ENCODE measurements at places on chromosomes 1 and 21. TPM values are rescaled to one million over a fixed set of nuclear protein-coding genes. Genes with fewer than 3 reads are reported as not detected.

- no peak for DNase-seq
- no peaks in the 10 kb centered on the region for H3K4me1 ChIP-seq
- no peaks in the 10 kb centered on the region for H3K27me3 ChIP-seq
Observed at GRCh38 chr1:180352021-180352420, 122.0 kb downstream of the LHX4 start.

Gene SYNC
- not detected for total RNA-seq

GRCh38 chr1:64898107-64898861 is 68.1 kb downstream of the JAK1 start:
- H3K27ac ChIP-seq, result no peak overlapping the region
- no peaks in the 10 kb centered on the region for H3K27me3 ChIP-seq
- peaks cover 3% of the 10 kb centered on the region for H3K36me3 ChIP-seq
- H3K4me1 ChIP-seq, result peaks cover 47% of the 10 kb centered on the region
- no peak for DNase-seq
- H3K4me3 ChIP-seq, result no peak overlapping the region

Gene RORC
- total RNA-seq, result 1.3 TPM

GRCh38 chr1:242828828-242829227 is 304.3 kb upstream of the PLD5 start:
- DNase-seq, result no peak
- H3K27ac ChIP-seq, result no peak overlapping the region
- no peaks in the 10 kb centered on the region for H3K36me3 ChIP-seq
- no peak overlapping the region for H3K4me3 ChIP-seq
- no peaks in the 10 kb centered on the region for H3K4me1 ChIP-seq

Gene DYNLT5
- total RNA-seq, result not detected

Gene OR2T11
- not detected for total RNA-seq

Gene TEKT2
- total RNA-seq, result not detected

GRCh38 chr21:44534688-44535087 is 5.3 kb downstream of the KRTAP10-1 start:
- no peak for DNase-seq
- no peaks in the 10 kb centered on the region for H3K4me1 ChIP-seq
- peaks cover 2% of the 10 kb centered on the region for H3K27me3 ChIP-seq
- no peak overlapping the region for H3K4me3 ChIP-seq

Gene OLFML3
- total RNA-seq, result 0.29 TPM

Gene SLC25A33
- total RNA-seq, result 7.7 TPM

DNA sequence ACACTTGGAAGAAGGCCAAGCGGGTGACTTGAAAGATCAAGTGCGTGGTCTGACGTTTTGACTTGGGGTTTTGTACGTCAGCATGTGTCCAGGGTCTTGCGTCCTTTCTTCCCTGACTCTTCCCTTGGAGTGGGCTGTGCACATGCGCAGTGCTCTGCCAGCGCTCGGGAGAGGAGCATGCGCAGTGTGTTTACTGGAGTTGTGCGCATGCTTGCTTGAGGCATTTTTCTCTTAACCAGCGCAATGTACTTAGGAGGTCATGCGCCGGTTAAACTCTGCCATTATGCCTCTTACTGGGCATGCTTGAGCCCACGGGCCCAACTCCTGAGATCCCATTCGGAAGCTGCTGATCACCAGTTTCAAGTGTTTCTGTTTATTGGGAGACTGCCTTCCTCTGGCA is 242.5 kb upstream of the AJAP1 start:
- no peaks in the 10 kb centered on the region for H3K27me3 ChIP-seq
- no peak overlapping the region for H3K4me3 ChIP-seq
- DNase-seq, result no peak
- H3K4me1 ChIP-seq, result no peaks in the 10 kb centered on the region
- no peaks in the 10 kb centered on the region for H3K36me3 ChIP-seq

- H3K4me1 ChIP-seq, result no peaks in the 10 kb centered on the region
- no peak overlapping the region for H3K27ac ChIP-seq
- no peaks in the 10 kb centered on the region for H3K27me3 ChIP-seq
- H3K4me3 ChIP-seq, result no peak overlapping the region
- no peaks in the 10 kb centered on the region for H3K36me3 ChIP-seq
- DNase-seq, result no peak
Observed at GRCh38 chr1:194369060-194369459, 1182.6 kb upstream of the B3GALT2 start.

GRCh38 chr1:25544243-25544764 is 898 bp downstream of the LDLRAP1 start:
- no peaks in the 10 kb centered on the region for H3K36me3 ChIP-seq
- H3K27ac ChIP-seq, result no peak overlapping the region
- DNase-seq, result no peak

- no peak overlapping the region for H3K27ac ChIP-seq
- H3K27me3 ChIP-seq, result no peaks in the 10 kb centered on the region
- H3K4me3 ChIP-seq, result no peak overlapping the region
- H3K4me1 ChIP-seq, result peaks cover 7% of the 10 kb centered on the region
- H3K36me3 ChIP-seq, result no peaks in the 10 kb centered on the region
Observed at GRCh38 chr1:63622849-63623566, 29.8 kb downstream of the PGM1 start.

- H3K4me1 ChIP-seq, result peaks cover 18% of the 10 kb centered on the region
- no peaks in the 10 kb centered on the region for H3K27me3 ChIP-seq
- H3K36me3 ChIP-seq, result peaks cover 28% of the 10 kb centered on the region
- H3K4me3 ChIP-seq, result no peak overlapping the region
Observed at GRCh38 chr1:15943328-15943991, 32.4 kb downstream of the ZBTB17 start.

GRCh38 chr1:221440658-221441057 is 301.2 kb downstream of the DUSP10 start:
- peaks cover 11% of the 10 kb centered on the region for H3K27me3 ChIP-seq
- peaks cover 23% of the 10 kb centered on the region for H3K4me1 ChIP-seq
- H3K4me3 ChIP-seq, result no peak overlapping the region
- H3K36me3 ChIP-seq, result no peaks in the 10 kb centered on the region
- no peak overlapping the region for H3K27ac ChIP-seq

GRCh38 chr1:7287013-7287412 is 484.1 kb upstream of the VAMP3 start:
- no peaks in the 10 kb centered on the region for H3K4me1 ChIP-seq
- no peaks in the 10 kb centered on the region for H3K36me3 ChIP-seq
- no peak for DNase-seq

GRCh38 chr1:39317111-39317510 is 112.6 kb downstream of the MACF1 start:
- DNase-seq, result no peak
- no peaks in the 10 kb centered on the region for H3K27me3 ChIP-seq
- no peak overlapping the region for H3K27ac ChIP-seq
- peaks cover 28% of the 10 kb centered on the region for H3K4me1 ChIP-seq
- peaks cover 67% of the 10 kb centered on the region for H3K36me3 ChIP-seq
- H3K4me3 ChIP-seq, result no peak overlapping the region

DNA sequence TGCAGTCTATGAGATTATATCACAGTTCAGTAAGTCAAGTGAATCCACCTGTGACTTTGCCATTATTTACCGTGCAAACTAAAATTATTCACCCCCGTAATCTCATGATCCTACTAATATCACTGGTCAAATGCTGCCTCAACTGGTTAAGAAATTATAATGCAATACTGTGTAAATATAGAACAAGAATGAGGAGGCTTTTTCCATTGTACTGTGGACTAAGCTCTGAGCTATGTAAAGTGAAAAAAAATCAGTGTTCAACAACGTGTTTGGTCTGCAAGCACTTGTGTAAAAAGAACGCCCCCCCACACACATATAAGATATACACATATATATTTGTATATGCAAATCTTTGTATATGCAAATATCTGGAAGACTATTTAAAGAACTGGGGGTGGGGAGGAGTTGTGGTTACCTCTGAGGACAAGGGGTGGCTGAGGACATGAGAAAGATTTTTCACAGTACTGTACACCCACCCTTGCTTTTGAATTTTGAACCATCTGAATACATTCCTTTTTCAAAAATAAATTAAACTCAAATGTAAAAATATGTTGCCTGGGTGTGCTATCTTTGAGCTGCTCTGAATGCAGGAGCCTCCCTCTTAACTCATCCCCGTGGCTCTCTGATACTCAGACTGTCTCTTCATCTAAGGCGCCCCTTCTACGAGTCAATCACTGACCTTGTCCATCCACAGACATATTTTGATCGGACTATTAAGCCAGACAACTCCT is 57.0 kb downstream of the PTP4A2 start:
- H3K4me3 ChIP-seq, result no peak overlapping the region
- H3K36me3 ChIP-seq, result no peaks in the 10 kb centered on the region
- H3K27me3 ChIP-seq, result no peaks in the 10 kb centered on the region
- DNase-seq, result no peak

DNA sequence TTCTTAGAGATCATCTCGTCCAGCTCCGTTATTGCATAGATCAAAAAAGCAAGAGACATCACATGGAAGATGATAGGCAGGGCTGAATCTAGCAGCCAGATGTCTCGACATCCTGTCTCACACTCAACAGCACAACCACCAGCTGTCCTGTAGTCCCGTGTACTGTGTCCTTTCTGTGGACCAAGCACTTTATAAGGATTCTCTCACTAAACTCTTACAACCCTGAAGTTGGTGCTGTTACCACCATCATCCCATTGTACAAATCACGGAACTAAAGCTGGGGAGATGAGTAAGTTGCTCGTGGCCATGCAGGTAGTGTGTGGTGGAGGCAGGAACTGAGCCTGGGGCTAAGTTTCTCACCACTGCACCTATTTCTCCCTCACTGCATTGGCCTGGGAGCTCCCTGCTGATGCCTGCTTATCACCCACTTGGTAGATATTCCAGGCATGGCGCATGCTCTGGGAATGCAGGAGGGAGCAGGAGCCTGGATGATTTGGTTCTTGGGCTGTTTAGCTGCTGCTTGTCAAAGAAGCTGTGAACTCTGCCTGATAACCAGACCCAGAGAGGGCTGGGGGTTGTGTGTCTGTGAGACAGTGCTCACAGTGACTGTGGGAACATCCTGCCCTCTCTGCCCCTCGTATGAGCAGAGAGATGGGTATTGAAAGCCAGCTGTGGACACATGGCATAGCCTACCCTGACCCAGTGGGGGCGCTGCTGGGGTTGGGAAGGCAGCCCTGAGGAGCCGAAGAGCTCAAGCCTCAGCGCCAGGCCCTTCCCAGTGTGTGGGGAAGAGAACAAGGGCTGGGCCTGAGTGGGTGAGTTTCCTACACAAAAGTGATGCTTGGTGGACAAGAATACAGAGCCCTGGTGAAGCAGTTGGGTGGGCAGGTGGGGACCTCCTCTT is 13.6 kb downstream of the PPFIA4 start:
- no peaks in the 10 kb centered on the region for H3K27me3 ChIP-seq
- H3K4me1 ChIP-seq, result peaks cover 13% of the 10 kb centered on the region
- no peak for DNase-seq
- H3K36me3 ChIP-seq, result peaks cover 3% of the 10 kb centered on the region

DNA sequence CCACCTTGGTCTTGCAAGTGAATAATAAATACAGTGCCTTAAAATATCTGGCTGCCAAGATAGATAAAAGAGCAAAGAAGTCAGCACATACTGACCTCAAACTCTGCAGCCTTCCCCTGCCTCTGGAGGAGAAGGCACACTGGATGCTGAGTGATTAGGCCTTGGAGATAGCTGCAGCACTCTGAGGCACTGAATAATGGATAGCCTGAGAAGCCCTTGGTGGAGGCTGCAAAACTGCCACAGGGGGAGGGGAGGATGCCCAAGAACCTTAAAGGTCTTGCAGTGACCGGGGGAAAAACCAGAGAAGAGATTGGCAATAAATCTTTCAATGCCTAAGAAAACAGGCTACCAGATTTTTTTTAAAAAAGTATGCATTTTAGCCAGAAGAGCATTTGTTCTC is 167.4 kb upstream of the PRMT6 start:
- no peak for DNase-seq
- no peaks in the 10 kb centered on the region for H3K4me1 ChIP-seq
- H3K27me3 ChIP-seq, result no peaks in the 10 kb centered on the region
- no peak overlapping the region for H3K4me3 ChIP-seq
- H3K36me3 ChIP-seq, result no peaks in the 10 kb centered on the region

DNA sequence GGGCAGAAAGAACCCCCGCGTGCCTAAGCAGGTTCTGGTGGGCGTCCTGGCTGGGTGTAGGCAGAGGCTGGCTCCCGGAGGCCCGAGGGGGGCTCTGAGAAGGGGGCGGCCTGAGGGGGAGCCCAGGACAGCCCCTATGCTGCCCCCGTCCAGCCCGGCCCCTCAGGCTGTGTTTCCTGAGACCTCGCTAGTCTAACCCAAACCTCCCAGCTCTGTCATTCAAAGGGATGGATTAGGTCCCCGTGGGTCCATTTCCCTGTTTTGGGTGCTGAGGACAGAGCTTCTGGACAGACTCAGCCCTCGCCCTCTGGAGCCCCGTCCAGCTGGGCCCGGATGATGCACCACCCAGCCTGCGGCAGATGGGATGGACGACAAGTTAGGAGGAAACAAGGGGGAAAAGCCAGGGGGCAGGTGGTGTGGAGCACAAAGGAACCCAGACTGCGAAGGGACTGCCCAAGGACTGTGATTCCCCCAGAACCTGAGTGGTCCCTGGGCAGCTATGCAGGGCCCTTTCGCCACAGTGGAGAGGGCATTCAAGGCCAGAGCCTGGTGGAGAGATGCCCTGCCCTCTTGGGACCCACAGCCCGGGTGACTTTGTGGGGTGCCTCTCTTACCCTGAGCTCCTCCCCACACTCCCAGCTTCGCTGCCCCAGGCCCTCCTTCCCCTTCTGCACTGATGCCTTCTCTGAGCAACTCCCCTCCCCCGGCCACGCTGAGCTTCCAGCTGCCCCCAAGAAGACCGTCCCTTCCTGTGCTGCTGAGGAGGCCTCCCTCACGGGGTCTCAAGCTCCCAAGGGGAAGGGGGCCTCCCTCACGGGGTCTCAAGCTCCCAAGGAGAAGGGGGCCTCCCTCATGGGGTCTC is 2.8 kb downstream of the HES4 start:
- H3K36me3 ChIP-seq, result peaks cover 1% of the 10 kb centered on the region
- H3K27ac ChIP-seq, result no peak overlapping the region
- no peak for DNase-seq
- no peak overlapping the region for H3K4me3 ChIP-seq
- H3K27me3 ChIP-seq, result peaks cover 39% of the 10 kb centered on the region

Gene GOLT1A
- total RNA-seq, result not detected

Gene SHE
- total RNA-seq, result not detected

GRCh38 chr21:44614961-44615391 is 3.1 kb downstream of the KRTAP10-8 start:
- no peak for DNase-seq
- H3K36me3 ChIP-seq, result peaks cover 20% of the 10 kb centered on the region
- H3K4me3 ChIP-seq, result no peak overlapping the region
- no peak overlapping the region for H3K27ac ChIP-seq
- peaks cover 19% of the 10 kb centered on the region for H3K4me1 ChIP-seq
- H3K27me3 ChIP-seq, result no peaks in the 10 kb centered on the region

DNA sequence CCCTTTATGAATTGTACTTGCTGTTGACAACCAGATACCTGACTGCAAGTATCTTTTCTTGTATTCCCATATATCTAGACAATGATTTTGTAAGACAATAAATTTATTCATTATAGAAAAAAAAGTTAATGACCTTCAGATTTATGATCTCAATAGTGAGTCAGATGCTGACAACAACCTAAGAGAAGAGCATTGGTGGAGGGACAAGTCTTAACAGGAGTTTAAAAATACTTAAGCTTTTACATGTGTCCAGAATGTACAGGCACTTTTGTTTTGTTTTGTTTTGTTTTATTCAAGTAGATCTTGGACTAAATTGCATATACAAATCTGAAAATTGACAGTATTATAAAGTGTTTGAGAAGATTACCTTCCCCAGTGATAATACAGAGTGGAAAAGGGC is 1544.6 kb upstream of the B3GALT2 start:
- no peak for DNase-seq
- no peaks in the 10 kb centered on the region for H3K4me1 ChIP-seq
- H3K27me3 ChIP-seq, result no peaks in the 10 kb centered on the region
- H3K36me3 ChIP-seq, result no peaks in the 10 kb centered on the region

Gene HLX
- total RNA-seq, result 0.77 TPM

- H3K36me3 ChIP-seq, result no peaks in the 10 kb centered on the region
- DNase-seq, result peak; percentile 33
- H3K27ac ChIP-seq, result no peak overlapping the region
- H3K4me1 ChIP-seq, result no peaks in the 10 kb centered on the region
- no peak overlapping the region for H3K4me3 ChIP-seq
Observed at GRCh38 chr1:31498376-31499040, 77.8 kb upstream of the TINAGL1 start.

Gene CA6
- total RNA-seq, result 10.1 TPM
